ENCODE measurements at places on chromosomes 3 and 15. TPM values are rescaled to one million over a fixed set of nuclear protein-coding genes. Genes with fewer than 3 reads are reported as not detected.

- DNase-seq: no peak
Observed at GRCh38 chr3:156633335-156633734, 41.1 kb upstream of the TIPARP start.

DNA sequence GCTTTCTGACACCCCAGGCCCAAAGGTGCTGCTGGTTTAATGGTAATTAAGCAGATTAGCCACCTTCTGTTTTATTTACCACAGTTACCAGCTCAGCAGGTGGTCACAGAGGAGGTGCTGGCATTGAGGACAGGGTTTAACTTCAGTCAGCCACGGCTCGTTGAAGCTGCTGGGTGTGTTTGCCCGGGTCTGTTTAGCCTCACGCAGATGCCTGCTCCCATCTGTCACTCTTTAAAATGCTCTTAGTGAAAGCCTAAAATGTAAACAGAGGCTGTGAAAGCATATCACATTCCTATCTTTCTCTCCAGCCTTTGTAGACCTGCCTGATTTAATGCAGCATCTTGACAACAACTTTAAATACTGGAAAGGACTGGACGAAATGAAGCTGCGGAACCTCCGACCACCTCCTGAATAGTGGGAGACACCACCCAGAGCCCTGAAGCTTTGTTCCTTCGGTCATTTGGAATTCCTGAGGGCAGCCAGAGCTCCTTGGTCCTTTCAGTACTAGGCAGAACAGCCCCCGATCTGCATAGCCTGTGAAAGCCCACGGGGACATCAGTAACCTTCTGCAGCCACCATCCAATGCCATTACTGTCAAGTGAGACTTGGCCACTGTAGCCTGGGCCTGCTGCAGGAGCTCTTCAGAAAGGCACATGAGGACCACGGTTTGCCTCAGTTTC lies 156.0 kb downstream of the PDE8A start:
- DNase-seq: no peak

GATM gene
- 5.3 TPM for total RNA-seq

MOBP gene
- total RNA-seq: not detected

DNA sequence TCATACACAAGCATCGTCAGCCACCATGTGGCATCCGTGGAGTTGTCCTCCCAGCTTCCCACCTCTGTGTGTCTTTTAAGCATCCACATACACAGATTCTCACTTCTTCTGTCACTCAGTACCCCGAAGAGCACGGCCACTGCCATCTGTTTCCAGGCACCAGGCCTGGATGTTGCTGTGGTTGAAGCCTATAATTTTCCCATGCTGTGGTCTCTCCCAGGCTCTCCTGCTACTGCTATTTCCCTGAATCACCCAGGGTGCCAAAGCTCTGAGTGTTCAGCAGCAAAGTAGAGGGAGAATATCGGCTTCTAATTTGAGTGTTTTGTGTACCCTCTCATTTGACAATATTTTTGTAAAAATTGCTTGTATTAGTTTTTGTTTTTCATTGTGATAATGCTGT lies 265.7 kb downstream of the DIPK2A start:
- DNase-seq: no peak

- DNase-seq: no peak
Observed at GRCh38 chr3:11091088-11091590, 63.2 kb upstream of the HRH1 start.

GRCh38 chr3:64259636-64260035 lies 34.4 kb upstream of the PRICKLE2 start:
- DNase-seq: no peak

DNA sequence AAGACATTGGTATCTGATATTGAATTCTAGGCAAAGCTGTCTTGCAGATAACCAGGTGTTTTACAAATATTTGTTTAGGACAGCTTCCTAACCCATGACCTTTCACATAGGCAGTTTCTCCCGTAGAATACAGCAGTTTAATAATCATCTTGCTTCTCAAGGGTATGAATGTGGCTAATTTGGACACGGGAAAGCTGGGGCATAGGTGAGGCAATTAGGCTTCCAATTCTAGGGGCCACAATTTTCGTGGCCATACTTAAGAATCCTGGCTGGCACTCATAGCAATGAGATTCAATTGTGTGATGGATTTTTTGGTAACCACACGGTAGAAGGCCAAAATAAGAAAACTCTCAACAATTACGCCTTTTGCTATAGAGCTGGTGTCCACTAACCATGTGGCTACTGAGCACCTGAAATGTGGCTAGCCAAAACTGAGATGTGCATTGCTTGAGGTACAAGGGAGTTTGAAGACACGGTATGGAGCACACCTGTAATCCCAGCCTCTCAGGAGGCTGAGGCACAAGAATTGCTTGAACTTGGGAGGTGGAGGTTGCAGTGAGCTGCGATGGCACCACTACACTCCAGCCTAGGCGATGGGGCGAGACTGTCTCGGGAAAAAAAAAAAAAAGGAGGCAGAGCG lies 34.4 kb downstream of the TFRC start:
- DNase-seq: no peak

- DNase-seq: no peak
Observed at GRCh38 chr3:123110976-123111615, 44.3 kb downstream of the PDIA5 start.

- DNase-seq: no peak
Observed at GRCh38 chr3:103794656-103795055, 1359.8 kb downstream of the ZPLD1 start.

Data from naive thymus-derived CD8-positive, alpha-beta T cell (primary cell).